ENCODE measurements at places on chromosomes 4 and X.

DNA sequence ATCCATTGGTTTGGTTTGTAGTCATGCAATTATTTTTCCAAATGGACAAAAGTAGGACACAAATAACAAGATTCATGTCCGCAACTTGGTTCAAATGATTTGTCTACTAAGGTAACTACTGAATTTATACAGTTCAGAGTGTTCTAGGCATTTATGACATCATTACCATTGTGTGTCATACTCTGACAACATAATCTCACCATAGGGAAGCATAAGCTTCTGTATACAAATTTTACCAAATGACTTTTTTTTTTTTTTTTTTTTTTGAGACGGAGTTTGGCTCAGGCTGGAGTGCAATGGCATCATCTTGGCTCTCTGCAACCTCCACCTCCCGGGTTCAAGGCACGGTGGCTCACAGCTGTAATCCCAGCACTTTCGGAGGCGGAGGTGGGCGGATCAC is at the start of gene CXorf66:
TSS of gene CXorf66 (minus strand) at position 101 of the 400 bp plus-strand sequence. CDS start at position 76, 25 bp downstream.
- DNase-seq, result no peak

DNA sequence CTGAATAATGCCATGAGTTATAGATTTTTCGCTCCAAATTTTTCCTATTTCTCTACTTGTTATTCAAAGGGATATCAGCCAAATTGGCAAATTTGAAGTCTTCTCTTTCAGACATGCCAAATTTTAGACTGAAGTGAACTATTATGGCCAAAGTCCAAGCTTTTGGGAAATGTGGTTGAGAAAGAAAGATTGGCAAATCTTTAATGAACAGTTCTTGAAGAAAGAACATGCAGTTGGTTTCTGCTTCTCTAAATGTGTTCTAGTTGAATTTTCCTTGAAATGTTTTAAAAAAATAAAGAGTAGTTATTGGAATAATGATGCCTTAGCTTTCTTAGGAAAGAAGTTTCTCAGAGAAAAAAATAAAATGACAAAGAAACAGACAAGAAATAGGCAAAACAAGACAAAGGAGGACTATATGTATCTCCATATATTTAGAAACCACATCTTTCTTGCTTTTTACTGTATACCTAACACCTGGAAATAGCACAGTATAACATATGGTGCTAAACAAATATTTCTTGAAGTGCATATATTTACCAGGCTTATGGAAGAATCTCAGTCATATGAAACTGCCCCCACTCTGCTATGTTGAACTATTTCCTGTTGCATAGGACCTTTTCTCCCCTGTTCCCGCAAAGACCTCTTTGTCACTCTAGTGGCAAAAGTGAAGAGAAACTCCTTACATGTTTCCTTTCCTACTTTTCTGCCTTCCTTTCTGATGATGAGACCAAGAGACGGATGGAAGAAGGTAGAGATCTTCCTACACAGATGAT is 250.0 kb downstream of the ARHGAP24 start:
- DNase-seq, result no peak

DNA sequence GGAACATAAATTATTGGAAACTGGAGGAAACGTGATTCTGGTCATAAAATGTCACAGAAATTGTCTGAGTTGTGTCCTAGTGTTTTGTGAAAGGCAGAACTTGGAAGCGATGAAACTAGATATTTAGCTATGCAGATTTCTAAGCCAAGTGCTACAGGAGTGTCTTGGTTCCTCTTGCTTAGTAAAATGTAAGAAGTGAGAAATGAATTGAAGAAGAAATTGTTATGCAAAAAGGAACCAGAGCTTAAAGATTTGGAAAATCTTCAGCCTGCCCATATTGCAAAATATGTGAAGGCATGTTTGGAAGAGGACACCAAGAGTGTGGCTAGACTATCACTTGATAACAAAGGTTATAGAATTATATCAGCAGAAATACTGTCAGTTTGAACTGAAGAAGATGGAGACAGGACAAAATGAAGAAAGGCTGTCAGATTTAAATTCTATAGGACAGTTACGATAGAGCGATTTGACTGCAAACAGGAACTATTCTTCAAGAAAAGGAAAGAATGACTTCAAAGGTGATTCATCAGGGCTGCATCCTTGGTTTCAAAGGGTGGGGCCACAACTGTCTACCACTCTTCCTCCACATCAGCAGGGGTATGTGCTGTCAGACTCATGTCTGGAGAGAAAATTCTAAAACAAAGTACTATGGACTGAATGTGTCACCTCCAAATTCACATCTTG is 9.4 kb upstream of the CDS1 start:
- no peak for DNase-seq

- DNase-seq, result peak; percentile 50
Measured at GRCh38 chr4:85486425-85487086, 11.6 kb downstream of the ARHGAP24 start.

- DNase-seq, result no peak
Measured at GRCh38 chrX:103831342-103831802, 685 bp downstream of the RAB9B start.

Data from fibroblast of skin of abdomen (primary cell).